ENCODE measurements at places on chromosomes 3 and 15.

DNA sequence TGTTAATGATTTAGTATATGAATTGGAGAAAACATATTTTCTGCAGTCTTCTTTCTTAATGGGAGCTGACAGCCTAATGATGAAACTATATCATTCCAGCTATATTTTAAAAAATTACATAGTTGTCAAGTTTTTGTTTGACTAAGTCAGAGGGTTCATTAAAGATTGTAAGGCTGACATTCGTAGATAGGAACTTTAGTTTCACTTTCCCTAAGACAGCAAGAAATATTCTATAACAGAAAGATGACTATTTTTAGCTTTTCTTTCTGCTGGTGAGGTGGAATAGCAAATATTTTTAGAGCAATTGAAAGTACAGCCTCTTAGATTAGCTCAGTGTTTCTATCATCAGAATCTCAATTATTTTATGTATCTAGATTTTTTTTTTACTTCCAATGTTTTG lies 60.2 kb downstream of the PIAS1 start:
- DNase-seq, result peak; percentile 15

DNA sequence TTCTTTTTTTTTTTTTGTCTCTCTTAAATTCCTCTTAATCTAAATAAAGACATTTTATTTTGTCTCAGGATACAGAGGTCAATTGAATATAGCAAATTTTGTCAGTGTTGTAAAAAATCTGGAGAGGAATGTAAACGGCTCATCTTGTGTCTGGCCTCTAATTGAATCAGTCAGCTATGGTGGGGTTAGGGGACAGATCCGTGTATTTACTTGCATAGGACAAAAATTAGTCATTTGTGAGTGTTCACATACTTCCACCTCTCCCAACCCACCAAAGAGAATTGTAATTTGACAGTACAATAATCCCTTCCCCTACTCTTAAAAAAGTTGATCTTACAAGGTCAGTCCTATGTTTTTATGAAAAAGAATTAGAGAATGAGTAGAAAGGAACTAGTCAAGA lies 18.3 kb downstream of the PPARG start:
- no peak for DNase-seq

GRCh38 chr15:65177901-65178300 lies 7.2 kb downstream of the CLPX start:
- DNase-seq, result no peak

- no peak for DNase-seq
Observed at GRCh38 chr3:20245781-20246180, 59.8 kb upstream of the SGO1 start.

DNA sequence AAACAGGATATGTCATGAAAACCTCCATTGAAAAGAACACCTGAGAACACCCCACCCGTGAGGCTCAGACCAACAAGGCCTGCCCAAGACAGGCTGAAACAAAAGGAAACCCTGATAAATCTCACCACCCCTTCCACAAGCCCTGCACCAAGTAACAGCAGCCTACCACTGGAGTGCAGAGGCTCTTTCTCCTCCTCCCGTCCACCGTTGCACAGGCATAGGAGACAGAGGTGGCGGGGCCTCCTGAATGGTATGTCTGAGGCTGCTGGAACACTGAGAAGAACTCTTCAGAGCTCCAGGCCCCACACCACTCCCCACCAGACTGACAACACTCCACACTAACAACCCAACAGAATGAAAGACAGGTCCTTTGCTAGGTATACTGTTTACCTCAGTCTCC lies 21.4 kb downstream of the CHDH start:
- DNase-seq, result no peak

DNA sequence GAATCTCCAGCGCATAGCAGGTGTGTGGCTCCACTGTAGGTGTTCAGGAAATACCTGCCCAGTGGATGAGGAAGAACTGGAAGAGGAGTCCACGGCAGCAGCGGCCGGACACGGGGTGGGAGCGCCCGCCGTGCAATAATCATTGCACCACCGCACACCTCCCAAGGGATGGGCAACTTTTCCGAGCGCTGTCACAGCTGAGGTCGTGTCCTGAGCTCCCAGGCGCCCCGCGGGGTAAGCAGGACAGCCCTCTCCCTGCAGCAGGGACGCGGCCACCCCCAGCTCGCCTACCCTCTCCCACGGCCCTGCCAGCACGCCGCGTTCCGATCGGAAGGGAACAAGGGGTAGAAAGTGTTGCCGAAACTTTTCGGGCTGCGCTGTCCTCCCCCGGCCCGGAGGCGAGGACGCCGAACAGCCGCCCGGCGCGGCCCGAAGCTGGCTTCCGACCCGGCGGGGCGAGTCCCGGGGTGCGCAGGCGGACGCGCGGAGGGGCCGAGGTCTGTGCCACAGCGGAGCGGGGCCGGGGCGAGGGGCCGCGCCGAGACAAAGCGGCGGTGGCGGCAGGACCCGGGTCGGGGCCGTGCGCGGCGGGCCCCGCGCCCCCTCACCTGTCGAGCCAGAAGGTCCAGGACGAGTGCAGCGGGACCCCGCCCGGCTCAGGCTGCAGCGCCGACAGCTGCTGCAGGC lies 475 bp downstream of the EIF4E3 start:
- DNase-seq, result no peak

GRCh38 chr15:51864408-51865056 lies 35.1 kb downstream of the TMOD3 start:
- DNase-seq, result no peak

- no peak for DNase-seq
Observed at GRCh38 chr3:88219138-88219792, 69.5 kb downstream of the C3orf38 start.

DNA sequence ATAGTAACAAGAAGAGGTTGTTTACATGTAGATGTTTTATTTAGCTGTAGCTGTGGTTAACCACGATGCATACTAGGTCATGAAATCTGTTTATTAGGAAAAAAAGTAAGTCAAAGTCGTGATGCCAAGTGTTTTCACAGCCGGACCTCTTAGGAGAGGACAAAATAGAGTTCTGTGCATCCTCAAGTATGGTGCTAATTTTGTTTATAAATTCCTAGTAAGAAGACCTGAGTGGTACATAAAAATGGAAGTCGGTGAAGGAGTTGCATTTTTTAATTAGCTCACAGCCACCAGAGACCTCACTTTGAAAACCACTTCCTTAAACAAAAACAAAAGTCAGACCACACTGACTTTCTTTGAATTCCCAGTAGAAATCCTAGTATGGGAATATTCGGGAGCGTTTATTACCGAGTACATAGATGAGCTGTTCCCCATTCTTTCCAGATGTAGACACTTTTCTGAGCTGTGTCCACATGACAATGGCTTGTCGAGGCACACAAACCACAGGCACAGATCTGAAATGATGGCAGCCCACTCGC lies 143.6 kb upstream of the UBE2E1 start:
- no peak for DNase-seq

GRCh38 chr3:47394140-47394870 lies 13.5 kb downstream of the PTPN23 start:
- DNase-seq, result no peak

DNA sequence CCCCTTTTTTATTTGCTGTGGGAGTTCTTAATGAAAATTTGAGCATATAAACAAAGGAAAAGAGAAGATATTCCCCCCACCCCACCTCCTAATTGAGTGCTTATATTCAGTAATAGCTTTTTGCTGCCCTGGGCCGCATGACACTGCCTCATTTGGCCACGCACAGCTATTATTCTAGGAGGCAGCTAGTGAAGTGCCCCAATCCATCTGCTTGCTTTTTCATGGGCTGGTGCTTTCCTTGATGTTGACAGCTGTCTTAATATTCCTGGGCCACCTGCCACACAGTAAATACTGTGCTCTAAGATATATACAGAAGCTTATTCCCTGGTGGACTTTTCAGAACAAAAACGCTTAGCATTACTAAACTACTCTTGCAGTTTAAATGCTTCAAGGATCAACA lies 3.8 kb upstream of the CRYBG3 start:
- no peak for DNase-seq

DNA sequence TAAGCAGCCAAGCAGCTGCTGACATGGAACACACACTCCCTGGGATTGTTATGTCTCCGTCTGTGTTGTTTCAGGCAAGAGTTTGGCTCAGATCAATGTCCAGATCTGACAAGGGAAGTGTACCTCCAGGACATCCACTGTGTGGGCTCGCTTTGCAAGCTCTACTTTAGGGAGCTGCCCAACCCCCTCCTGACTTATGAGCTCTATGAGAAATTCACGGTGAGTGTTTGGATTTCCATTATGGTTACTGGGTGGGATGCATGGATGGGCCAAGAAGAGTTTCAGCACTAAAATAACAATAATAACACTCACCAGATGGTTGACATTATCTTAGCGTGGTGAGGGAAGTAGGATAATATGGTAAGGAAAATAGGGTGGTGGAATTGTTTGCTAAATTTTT lies 74.1 kb downstream of the ARHGAP31 start:
- no peak for DNase-seq

GRCh38 chr15:42695527-42696071 lies 41.3 kb downstream of the CDAN1 start:
- no peak for DNase-seq

DNA sequence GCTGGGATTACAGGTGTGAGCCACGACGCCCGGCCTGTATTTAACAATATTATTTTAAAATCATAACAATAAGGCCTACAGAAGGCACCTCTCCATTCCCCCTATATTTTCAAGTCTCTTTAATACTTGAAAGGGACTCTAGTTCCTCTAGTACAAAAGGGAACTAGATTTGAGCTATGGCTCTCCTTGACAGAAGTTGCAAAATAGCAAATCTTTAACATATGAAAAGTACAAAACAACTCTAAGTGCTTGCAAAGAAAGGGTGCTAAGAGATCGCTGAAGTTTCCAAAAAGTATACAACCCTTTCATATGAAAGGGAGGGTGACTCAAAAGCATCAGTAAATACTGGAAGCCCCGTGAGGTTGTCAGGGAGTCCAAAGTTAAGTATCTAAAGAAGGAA lies 23.8 kb downstream of the AP3S2 start:
- no peak for DNase-seq

DNA sequence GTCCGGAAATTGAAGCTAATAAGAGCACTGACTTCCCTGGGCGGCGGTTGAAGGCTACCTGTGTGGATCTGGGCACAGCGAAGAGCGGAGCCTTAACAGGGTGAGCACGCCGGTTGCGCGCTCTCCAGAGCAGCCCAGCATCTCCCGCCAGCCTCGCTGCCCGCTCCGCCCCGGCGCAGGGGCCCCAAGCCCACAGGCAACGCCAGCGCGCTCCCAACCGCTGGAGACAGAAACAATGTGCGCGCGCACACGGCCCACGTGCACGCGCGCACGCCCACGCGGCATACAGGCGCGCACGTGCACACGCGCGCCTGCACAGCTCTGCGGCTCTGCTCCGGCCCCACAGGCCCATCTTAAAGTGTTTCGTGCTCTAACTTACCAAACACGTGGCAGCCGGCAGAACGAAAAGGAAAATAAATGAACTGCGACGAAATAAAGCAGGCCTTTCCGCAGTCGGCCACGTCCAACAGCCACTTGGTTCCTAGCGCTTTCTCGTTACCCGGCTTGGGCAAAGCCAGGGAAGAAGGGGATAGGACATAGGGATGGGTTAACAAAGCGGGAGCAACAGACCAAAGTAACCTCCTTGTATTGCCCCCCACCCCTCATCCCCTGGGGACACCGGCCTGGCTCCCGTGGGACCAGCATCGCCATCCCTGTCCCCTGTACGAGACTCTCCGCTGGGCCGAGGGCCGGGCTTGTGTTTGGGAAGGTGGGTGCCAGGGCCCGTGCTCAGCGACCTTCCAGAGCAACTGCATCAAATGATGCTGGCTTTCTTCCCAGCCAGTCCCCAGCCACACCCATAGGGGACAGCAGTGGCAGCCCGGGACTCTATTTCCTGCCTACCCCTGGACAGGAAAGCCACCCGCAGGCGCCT lies 203.7 kb downstream of the ABHD5 start:
- no peak for DNase-seq

GRCh38 chr3:73271-73670 lies 123.3 kb upstream of the CHL1 start:
- DNase-seq, result no peak

DNA sequence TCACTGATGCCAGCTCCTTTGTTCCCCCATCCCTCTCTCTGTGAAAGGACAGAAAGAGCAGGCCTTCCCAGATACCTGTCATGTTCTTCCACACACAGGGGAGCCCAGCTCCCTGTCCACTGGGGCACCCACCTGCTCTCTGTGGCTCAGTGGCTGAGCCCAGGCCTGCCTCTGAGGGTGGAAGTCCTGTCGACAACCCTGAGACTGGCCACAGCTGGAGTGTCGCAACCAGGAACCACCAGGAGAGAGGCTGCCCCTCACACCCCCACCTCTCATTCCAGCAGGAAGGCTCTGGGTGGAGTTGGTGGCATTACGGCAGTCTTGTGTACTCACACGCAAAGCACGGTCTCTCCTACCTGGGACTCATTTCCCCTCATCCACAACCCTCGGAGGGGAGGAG lies 66.3 kb downstream of the MEGF11 start:
- no peak for DNase-seq

DNA sequence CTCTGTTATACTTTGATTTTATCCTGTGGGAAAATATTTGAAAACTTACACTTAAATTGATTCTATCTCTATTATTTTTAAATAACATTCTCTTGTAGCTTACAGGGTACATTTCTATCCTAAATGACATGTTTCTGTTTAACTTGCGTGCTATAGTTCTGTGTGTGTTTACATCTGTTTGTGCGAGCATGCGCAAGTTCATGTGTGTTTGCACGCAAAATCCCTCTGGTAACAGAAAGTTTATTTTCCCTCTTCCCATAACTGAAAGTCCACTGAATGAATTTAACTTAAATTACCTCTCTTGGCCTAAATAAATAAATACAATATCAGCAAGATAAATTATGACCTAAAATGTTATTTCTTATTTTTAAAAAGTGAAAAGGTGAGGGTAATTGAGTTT lies 117.3 kb upstream of the NEO1 start:
- no peak for DNase-seq

Data from SW 1271 (cell line).